ENCODE measurements at places on chromosomes 7 and 10. TPM values are rescaled to one million over a fixed set of nuclear protein-coding genes. Genes with fewer than 3 reads are reported as not detected.

GHRHR gene
- total RNA-seq, result not detected

SLC29A4 gene
- 0.44 TPM for total RNA-seq

FERD3L gene
- total RNA-seq, result not detected

NXPH1 gene
- total RNA-seq, result not detected

CDHR1 gene
- total RNA-seq, result not detected

ADCY1 gene
- total RNA-seq, result 0.13 TPM

TFEC gene
- total RNA-seq, result 2.2 TPM

EPHB6 gene
- total RNA-seq, result 0.33 TPM

BBS9 gene
- total RNA-seq, result 16.0 TPM

ZPBP gene
- total RNA-seq, result not detected

EVX1 gene
- not detected for total RNA-seq

- no peak for DNase-seq
Measured at GRCh38 chr10:19421674-19422073, 373.1 kb downstream of the MALRD1 start.

- no peak for DNase-seq
Measured at GRCh38 chr7:124643311-124643811, 122.2 kb downstream of the GPR37 start.

GRCh38 chr10:103241262-103242011 is 4.2 kb upstream of the RPEL1 start:
- no peak for DNase-seq

DNA sequence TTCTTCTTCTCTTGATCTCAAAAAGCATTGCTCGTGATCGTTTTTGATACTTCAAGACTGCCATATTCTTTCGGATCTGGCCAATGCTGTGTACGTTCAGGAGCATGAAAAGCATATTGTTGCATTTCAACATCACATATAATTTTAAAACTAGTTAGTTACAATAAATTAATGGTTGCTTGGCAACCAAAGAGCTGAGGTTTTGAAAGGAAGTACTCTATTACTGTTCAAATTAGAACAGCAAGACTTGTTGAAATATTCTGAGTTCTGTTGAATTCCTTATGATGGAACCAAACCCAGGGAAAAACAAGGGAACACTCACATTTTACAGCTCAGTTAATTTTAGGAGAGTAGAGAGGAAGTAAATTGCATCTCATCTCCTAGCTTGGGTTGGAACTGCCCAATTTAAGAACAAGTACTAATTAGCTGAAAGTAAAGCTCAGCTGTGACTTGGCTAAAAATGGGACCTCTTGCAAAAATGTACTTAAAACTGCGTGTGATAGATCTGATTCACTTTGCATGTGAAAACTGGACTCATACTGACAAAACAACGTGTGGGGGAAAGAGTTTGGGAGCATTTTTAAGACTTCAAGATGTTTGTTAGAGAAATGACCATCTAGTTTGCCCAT is 21.2 kb downstream of the OR9A2 start:
- DNase-seq, result no peak

DNA sequence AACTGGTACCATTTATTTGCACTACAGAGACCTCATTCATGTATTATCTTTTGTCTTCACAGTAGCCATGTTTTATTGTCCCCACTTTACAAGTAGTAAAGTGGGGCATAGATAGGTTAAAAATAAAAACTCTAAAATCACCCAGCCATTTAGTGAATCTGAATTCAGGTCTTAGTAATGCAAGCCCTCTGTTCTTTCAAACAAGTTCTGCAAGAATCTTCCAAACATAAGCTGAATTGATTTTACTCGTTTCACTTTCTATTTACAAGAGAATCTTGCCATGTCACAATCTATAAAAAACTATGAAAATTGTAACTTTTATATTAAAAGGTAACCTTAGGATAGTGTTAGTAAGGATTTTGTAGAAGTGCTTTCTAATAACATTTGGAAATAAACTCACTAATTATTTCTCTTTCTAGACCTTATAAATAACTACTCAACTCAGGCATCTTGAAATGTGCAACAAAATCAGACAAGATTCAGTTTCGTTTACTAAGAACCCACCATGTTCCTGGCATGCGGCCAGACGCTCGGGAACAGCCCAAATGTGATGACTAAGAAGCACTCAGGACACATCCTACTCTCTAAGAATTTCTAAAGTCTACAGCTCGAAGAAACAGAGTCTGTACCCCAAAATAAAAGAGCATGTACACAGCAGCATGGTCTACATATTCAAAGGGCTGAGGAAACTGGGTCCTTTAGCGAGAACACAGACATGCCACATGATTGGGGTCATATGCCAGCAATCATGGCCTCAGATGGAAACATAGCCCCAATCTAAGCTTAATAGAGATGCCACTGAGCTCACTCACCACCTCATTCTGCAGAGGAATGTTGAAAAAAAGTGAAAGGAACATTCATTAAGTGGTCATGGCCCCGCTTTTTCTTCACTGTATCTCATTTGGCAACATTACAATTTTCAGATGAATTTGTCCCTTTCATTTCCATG is 167.6 kb downstream of the AMPH start:
- DNase-seq, result no peak

DNA sequence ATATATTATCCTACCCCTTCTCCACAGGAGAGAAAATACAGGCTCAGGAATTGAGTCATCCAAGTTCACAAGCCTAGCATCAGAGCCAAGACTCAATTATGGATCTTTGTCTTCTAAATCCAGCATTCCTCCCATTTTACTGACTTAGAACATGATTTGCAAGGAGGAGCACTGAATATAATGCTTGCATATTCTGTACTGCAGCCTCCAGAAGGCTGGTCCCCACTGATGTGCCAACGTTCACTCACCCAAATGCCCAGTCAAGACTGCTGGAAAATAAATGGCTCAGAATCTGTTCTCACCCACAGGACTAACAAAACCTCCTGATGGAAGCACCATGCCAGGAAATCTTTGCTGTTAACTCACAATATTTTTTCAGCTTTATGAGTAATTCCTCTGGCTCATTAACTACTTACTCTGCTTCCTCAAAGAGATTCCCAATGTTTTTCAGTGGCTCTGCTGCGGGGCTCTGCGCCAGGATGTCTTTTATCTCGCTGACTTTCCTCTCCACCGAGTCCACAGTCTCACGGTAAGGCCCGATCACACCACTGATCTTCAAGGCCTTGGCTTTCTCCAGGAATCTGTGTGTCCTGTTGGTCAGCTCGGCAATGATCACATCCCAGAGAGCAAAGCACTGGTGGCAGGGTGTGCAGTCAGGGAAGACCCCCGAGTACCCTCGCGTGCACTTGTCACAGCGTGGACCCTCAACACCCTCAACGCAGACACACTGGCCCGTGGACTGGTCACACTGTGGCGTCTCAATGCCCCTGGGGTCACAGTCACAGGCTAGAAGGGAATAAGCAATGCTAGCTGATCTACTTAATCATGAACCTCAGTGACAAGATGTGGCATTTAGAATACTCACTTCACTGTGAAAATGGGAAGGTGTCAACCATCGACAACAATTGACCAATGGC is 48.8 kb downstream of the DLD start:
- DNase-seq, result no peak

GRCh38 chr10:3366043-3366442 is 193.5 kb upstream of the PITRM1 start:
- DNase-seq, result no peak

GRCh38 chr7:11592699-11593098 is 239.3 kb downstream of the THSD7A start:
- no peak for DNase-seq

DNA sequence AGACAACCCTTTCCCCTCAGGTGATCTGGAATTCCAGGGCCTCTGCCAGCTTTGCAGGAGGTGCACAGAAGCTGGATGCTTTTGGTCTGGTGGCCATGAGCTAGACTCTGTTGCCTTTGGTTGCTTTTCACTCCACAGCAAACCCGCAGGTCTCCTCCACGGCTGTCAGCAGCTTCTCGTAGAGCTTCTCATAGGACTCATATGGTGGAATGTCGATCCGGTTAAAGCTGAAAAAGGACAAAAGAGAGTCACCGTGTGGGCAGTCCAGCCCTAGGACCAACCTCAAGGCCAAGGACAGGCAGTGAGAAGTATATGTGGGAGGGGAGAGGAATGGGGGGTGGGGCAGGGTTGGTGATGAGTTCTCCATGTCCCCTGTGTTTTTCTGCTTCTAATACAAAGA is 113.5 kb downstream of the SMURF1 start:
- no peak for DNase-seq

DNA sequence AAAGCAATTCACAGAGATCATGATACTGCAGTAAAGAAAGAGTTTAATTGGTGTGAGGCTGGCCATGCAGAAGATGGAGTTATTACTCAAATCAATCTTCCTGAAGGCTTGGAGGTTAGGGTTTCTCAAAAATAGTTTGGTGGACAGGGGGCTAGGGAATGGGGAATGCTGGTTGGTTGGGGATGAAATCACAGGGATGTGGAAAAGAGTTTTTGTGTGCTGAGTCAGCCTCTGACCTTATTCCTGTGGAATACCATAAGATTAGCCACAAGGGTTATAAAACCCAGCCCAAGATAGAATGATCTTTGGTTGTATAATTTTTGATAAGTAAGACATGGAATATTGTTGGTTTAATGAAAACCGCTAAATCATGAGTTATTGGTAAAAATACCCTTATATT is 764.3 kb downstream of the TYW1 start:
- no peak for DNase-seq

GRCh38 chr7:28580665-28581064 is 168.3 kb downstream of the CREB5 start:
- no peak for DNase-seq

- peak; percentile 14 for DNase-seq
Measured at GRCh38 chr7:46129831-46130230, 208.8 kb upstream of the IGFBP3 start.

DNA sequence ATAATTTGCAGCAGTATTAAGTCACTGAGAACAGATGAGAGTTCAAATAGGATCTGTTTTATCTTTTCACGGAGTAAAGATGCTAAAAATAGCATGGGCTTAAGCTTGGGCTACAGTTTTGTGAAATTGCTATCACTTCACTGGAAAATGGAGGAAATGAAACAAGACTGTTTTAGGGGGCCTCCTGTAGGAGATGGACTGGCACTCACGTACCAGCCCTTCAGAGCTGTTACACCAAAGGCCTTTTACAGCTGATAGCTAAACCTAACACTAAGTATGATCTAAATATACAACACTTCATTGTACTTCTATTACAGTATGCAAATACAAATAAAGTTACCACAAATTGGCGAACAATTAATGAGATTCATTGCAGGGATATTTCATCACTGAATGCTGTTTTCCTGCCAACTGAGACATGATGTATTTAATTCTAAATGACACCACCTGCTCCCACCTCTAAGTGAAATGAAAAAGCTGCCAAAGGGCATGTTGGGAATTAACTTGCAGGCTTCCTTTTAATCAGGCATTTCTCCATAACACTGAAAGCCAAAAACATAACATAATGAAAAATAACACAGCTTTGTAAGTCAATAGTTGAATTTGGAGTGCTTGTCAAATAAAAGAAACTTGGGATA is 304.5 kb upstream of the LRRN3 start:
- no peak for DNase-seq

GRCh38 chr10:130038611-130039109 is 72.0 kb downstream of the C10orf143 start:
- DNase-seq, result no peak

- no peak for DNase-seq
Measured at GRCh38 chr10:132247943-132248342, 59.8 kb downstream of the STK32C start.

All from OCI-LY7 (cell line).